ENCODE measurements at places on chromosomes 16 and 17.

DNA sequence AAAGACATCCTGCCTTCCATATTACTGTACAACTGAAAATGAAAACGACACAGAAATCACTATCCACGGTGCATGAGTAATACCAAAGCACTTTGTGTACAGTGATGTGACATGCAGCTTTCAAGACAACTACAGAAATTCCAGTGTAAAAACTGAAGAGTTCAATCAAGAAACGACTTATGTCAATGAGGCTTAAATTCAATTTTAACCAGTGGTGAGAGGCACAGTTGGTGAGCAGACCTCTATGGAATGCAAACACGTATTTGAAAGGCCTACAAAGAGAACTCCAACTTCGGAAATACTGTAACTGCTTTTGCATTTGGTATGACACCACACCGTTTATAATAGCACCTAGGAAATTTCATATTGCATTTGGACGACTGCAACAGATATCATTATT lies 87.6 kb downstream of the USP31 start:
- DNase-seq = no peak

- DNase-seq = no peak
These were observed 33.1 kb upstream of the COL1A1 start for GRCh38 chr17:50234581-50234980.

DNA sequence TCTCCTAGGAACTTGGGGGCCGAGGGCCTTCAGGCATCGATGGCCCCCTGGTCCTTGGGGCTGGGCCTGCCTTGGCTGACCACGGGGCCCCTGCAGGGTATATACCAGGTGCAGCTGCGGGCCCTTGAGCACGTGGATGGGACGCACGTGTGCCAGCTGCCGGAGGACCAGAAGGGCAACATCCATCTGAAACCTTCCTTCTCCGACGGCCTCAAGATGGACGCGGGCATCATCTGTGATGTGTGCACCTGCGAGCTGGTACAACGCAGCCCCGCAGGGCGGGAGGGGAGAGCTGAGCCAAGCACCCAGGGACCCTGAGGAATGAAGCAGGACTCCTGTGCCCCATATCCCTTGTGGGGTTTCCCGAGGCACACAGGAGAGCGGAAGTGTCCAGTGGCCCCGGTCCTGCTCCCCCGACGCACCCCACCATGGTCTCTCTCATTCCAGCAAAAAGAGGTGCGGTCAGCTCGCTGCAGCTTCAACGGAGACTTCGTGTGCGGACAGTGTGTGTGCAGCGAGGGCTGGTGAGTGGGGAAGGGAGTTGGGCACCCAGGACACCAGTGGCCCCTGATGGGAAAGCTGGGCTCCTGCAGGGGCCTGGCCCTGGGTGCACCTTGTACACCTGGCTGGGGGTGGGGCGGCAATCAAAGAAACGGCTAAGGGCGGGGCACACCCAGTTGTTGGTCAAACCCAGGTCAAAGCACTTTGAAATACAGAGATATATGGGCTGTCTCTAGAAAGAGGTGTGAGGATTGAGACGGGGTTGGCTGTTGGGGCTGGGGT lies 10.6 kb downstream of the ITGB4 start:
- no peak for DNase-seq

GRCh38 chr17:16191604-16192003 lies 23.7 kb downstream of the NCOR1 start:
- no peak for DNase-seq

- no peak for DNase-seq
These were observed 14.1 kb upstream of the LCMT1 start for GRCh38 chr16:25097276-25097975.

DNA sequence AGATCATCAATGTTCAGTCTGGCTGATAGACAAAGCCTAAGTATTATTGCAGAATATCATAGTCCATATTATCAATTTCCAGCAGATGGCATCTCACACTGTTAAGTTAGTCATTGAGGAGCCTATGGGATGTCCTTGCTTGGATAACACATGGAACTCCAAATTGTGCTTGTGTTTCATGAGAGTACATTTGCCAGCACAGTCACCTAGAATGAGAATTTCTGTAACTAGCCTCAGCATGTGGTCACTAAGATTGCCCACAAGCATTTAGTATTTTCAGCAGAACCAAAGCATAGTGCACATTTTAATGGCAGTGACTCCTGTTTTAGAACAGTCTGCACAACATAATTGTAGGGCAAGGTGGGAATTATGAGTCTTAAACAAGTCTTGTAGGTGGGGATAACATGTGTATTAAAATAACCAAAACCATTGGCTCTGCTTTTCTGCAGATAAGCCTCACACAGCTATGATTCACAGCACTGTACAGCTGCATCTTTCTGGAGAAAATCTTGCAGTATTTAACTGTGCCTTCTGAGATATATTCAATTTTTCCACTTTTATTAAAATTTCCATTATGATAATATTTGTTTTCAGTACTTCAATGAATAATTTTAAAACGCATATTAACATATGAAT lies 882.8 kb upstream of the SOX9 start:
- DNase-seq = no peak

DNA sequence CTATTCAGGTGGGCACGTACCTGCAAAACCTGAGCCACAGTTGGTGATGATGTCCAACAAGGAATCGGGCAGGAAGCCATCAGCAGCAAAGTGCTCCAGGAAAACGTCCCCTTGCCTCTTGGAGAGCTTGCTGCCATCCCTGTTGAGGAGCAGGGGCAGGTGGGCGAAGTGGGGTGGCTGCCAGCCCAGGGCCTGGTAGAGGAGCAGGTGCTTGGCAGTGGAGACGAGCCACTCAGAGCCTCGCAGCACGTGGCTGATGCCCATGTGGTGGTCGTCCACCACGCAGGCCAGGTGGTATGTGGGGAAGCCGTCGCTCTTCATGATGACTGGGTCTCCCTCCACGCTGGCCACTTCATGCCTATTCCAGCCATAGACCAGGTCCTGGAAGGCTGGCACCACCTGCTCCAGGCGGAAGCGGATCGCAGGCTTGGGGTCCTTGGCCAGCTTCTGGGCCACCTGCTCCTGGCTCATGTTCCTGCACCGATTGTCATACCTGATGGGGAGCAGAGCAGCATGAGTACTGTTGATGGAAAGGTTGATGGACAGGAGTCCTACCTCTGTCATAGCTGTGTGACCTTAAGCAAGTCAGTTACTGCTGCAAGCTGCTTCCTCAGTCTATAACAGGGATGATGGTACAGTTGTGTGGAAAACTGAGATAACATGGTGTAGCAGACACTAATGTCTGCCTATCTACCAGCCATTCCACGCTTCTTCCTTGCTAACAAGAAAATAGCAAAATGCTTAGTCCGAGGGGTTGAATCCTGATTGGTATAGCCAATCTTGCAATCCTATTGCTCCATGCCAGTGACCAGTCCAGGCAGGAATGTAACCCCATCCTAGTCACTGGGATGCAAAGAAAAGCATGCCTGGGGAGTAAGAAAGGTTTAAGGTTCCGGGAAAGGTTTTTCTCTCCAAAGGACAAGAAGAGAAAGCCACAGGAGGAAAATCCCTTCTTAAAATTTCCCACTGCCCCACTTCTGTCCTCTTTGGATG lies 22.0 kb downstream of the EARS2 start:
- DNase-seq = no peak

- DNase-seq = no peak
These were observed 12.8 kb downstream of the PHF12 start for GRCh38 chr17:28938552-28938951.
